ENCODE measurements at places on chromosomes 12 and 14.

DNA sequence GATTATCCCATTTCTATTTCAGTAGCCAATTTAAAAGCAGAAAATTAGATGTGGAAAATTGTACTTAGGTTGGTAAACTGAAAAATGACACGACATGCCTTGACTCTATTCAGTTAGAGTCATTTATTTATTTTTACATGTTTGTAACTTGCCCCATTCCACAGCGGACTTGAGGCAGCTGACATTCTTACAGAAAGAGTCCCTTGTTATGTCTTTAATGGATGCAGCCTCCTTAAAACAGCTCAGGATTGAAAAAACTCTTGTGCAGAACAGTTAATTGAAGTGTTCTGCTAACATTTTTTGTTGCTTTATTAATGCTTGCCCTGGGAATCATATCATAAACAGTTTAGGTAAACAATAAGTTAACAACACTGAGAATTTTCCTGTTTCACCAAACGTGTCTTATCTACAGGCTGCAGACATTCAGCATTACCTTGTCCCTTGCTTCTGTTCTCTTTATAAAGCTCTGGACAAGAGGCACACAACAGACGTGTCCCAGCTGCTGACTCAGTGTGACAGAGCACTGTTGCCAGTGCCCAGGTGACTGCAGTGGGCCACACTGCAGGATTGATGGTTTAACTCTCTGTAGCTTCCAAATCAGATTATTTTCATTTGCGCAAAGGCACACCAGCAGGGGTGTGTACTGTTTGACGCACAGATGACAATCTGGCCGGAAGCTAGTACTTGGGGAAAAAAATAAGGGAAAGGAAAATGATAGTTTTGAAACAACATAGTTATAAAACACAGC, 101.6 kb downstream of the PELI2 start:
- DNase-seq, result peak; percentile 66

DNA sequence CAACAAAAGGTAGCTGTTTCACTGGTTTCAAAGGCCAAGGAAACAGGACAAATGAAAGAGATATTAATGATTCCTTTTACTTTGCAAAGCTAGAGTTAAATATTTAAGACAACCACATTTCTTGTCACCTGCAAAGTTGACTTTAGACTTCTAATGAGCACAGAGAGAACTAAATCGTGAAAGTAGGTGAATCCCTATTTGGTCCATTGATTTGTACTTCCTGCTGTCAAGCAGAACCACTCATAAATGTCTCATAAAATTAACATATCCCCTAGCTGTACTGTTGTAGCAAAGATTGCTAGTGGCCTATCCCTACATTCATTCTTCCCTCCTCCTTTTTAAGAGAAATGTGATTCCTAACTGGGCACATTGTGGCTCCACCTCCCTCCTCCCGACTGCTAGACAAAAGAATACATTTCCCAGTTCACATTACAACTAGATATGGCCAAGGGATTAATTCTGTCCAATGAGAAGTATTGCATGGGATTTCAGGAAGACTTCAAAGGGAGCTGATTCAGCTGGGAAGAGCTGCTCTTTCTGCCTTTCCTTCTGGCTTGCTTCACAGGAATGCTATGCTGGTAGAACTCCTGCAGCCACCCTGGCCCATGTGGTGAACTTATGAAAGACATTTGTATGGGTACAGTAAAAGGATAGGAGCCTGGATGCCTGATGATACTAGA, 227.5 kb upstream of the ABCD2 start:
- DNase-seq, result no peak

DNA sequence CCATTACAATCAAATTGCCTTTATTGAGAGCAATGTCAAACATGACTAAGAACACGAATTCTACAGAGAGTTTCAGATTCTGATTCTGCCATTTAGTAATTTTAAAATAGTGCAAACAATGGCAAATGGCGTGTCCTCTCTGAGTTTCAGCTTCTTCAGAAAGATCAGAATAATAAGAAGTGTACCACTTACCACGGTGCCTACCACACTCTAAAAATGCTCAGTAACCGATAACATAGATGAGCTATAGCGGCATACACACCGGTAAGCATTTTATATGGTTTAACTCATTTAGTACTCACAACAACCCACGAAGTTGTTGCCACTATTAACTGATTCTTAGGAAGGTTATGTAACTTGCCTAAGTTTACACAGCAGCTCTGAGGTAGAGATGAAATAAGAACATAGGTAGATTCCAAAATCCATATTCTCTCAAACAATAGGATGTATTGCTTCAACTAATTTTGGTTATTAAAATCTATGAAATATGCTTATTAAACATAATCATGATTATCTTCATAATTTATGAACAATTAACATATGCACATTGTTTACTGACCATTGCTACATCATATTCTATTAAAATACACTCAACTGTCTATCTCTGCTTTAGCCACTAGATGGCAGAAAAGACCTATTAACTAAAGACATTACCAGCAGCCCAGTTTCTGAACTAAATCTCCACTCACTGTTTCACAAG, 38.3 kb downstream of the SLC6A15 start:
- peak; percentile 25 for DNase-seq

GRCh38 chr12:52686063-52686462, 5.9 kb upstream of the KRT1 start:
- DNase-seq, result no peak

DNA sequence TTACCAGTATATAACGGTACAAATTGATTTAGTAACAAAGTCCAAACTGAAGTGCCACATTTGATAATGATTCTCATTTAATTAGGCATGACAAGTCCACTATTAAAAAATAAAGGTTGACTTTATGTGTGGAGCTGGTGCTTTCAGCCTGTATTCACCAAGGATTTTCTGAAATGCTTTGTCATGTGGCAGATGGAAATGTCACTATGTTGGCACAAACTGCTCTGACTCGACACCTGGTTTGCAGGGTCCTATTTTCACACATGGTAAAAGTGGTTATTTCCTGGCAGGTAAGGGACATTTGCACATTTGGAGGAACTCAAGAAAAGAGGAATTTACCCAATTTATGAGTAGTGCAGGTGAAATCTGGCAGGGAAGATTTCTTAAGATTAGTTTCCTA, 572.6 kb upstream of the MDGA2 start:
- DNase-seq, result no peak

DNA sequence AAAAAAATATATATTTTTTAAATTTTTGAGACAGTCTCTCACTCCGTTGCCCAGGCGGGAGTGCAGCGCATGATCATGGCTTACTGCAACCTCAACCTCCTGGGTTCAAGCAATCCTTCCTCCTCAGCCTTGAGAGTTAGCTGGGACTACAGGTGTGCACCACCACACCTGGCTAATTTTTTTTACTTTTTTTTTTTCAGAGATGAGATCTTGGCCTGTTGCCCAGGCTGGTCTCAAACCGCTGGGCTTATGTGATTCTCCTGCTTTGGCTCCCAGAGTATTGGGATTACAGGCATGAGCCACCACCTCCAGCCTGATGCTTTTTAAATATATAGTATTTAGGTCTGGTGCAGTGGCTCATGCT, 24.5 kb downstream of the MDM2 start:
- no peak for DNase-seq
